ENCODE measurements at places on chromosomes 1 and 21.

- no peak for DNase-seq
Measured at GRCh38 chr1:112722601-112723510, 7.7 kb upstream of the PPM1J start.

GRCh38 chr1:26853156-26853555 is 9.8 kb upstream of the SFN start:
- DNase-seq = peak; percentile 66

DNA sequence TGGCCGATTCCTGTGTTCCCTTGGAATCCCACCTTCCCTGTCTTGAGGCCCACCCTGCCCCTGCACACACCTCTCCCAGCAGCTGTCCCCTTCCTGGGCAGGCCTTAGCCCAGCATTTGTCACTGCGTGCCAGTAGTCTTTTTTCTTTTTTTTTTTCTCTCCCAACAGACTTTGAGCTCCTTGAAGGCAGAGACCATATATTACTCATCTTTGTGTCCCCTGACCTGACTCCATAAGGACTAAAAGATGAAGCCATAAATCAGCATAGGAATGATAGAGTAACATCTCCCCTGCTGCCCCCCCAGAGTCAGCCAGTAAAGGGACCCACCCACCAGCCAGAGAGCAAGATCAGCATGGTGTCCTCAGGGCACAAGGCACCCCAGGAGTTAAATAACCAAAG is 27.4 kb downstream of the PIGM start:
- no peak for DNase-seq

- DNase-seq = no peak
Measured at GRCh38 chr1:31783846-31784245, 19.7 kb upstream of the ADGRB2 start.

- no peak for DNase-seq
Measured at GRCh38 chr21:36985751-36986594, 19.5 kb upstream of the HLCS start.

GRCh38 chr1:26874896-26875295 is 11.9 kb downstream of the SFN start:
- DNase-seq = no peak

DNA sequence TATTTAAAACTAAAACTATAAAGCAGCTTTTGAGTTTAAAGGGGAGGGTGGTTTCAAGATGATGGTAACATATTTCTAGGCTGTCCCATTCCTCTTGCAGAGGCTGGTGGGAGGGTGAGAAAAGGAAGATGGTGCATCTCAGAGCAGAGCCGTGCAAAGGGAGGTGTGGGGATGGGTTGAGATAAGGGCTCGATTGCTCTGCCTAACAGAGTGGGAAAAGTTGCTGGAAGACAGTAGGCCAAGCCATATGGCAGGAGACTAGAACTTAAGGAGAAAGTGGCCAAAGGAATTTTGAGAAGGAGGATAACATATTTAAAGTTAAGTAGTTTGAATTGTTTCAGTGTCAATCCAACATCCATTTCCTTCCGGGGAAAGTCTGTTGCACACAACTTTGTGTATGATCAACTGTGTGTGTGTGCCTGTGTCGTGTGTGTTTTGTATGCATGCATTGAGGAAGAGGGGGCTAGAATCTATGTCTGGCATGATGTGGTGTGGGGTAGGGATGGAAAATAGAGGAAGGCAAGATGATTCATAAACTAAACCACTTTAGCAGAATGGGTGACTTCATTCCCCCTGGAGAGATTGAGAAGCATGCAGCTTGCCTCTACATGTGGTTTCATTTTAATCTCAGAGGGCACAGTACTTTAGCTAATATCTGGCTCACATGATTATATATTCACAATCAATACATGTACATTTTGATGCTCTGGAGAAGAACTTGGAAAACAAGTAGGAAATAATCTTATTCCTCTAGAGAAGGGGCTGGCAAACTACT is 145.0 kb upstream of the DNAH14 start:
- no peak for DNase-seq

DNA sequence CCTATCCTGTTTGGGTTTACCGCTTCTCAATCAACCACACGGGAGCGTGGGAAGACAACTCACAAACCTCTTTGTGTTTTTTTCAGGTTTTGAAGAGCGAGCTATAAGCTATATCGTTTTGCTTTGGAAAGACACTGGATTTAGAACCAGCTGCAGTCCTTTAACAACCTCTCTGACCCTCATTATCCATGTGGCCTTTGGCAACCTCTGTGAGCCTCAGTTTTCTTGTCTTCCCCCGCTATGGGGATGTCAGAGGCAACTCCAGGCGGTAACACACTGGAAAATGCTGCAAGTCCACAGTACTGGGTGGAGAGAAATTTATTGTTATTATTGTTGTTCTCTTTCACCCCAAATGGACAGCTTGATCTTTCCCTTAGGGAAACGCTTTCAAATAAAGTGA is 100.0 kb downstream of the ETS2 start:
- DNase-seq = no peak

Data from activated naive CD8-positive, alpha-beta T cell treated with anti-CD3 and anti-CD28 coated beads, Interleukin-2, amount 50 U/mL, for 16 hours (primary cell).